ENCODE measurements at places on chromosomes 2 and 18.

GRCh38 chr2:54404270-54404669 lies 51.9 kb upstream of the SPTBN1 start:
- DNase-seq, result no peak

GRCh38 chr18:51235009-51235789 lies 37.7 kb upstream of the MEX3C start:
- DNase-seq, result peak; percentile 55

GRCh38 chr2:72133721-72134407 lies 13.8 kb downstream of the CYP26B1 start:
- no peak for DNase-seq

- DNase-seq, result peak; percentile 97
Observed at GRCh38 chr2:27771548-27772335, at the start of gene MRPL33. TSS of gene MRPL33 (plus strand) at chr2:27771719. CDS start at chr2:27771778, 59 bp downstream.

DNA sequence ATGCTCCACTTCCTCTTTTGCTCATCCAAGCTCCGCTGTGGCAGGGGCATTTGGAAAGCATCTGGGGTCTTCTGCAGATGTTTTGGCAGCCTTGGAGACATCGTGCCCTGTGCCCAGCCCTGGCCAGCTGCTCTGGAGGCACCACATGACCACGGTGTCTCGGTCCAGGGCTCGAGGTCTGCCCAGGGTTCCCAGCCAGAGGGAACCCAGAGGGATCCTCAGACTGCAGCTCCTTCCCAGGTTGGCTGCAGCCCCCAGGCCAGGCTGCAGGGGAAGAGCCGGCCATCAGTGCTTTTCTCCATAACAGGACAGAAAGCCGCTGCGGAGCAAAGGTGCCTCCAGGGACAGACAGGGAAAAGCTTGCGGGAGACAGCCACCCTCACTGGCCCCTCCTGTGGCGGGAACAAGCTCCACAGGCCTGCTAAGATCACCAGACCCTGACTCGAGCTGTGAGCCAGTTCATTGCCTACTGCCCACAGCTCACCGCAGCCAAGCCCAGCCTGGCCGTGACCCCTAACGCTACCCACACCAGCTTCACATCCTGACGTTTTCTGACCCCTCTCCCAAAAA lies 74.7 kb downstream of the SMAD7 start:
- DNase-seq, result peak; percentile 79

DNA sequence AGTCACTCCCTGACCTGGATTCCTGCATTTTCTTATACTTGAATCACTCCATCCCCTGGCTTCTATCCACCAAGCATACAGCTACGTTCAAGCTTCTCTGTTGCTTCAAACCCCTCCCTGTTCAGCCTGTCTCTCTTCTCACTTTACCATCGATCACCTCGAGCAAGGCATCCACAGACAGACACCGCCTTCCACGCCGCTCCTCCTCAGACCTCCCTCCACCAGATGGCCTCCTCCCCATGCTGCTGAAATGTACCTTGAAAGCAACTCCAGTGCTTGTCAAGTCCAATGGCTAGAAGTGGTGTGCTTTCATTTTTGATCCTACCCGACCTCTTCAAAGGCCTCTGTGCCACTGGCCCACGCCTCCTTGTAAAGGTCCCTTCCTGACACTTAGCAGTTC lies 131.3 kb upstream of the ACAA2 start:
- DNase-seq, result peak; percentile 43

Data from ELF-1 (cell line).